ENCODE measurements at places on chromosomes 2 and 18. TPM values are rescaled to one million over a fixed set of nuclear protein-coding genes. Genes with fewer than 3 reads are reported as not detected.

The XPO1 gene
- 195 TPM for total RNA-seq

GRCh38 chr2:153373510-153374279, 104.9 kb downstream of the RPRM start:
- no peak overlapping the region for H3K4me3 ChIP-seq
- H3K36me3 ChIP-seq = no peaks in the 10 kb centered on the region
- DNase-seq = no peak

- H3K4me1 ChIP-seq = peaks cover 7% of the 10 kb centered on the region
- no peaks in the 10 kb centered on the region for H3K36me3 ChIP-seq
- H3K4me3 ChIP-seq = no peak overlapping the region
- DNase-seq = no peak
- H3K27me3 ChIP-seq = no peaks in the 10 kb centered on the region
Observed at GRCh38 chr2:224405412-224405811, 3.5 kb upstream of the FAM124B start.

GRCh38 chr2:65767946-65768345, 335.5 kb upstream of the SPRED2 start:
- no peaks in the 10 kb centered on the region for H3K36me3 ChIP-seq
- DNase-seq = no peak
- H3K27me3 ChIP-seq = no peaks in the 10 kb centered on the region
- H3K27ac ChIP-seq = no peak overlapping the region
- no peak overlapping the region for H3K4me3 ChIP-seq
- H3K4me1 ChIP-seq = no peaks in the 10 kb centered on the region

- no peak for DNase-seq
- peaks cover 42% of the 10 kb centered on the region for H3K4me1 ChIP-seq
- H3K27me3 ChIP-seq = no peaks in the 10 kb centered on the region
- H3K27ac ChIP-seq = peak overlapping the region; percentile 98
- peak overlapping the region; percentile 63 for H3K4me3 ChIP-seq
- no peaks in the 10 kb centered on the region for H3K36me3 ChIP-seq
Observed at GRCh38 chr2:231613331-231613662, 20.6 kb downstream of the TEX44 start.

- DNase-seq = no peak
- no peak overlapping the region for H3K27ac ChIP-seq
- no peaks in the 10 kb centered on the region for H3K4me1 ChIP-seq
- H3K36me3 ChIP-seq = no peaks in the 10 kb centered on the region
- H3K27me3 ChIP-seq = no peaks in the 10 kb centered on the region
Observed at GRCh38 chr2:205011031-205011430, 465.8 kb downstream of the PARD3B start.
